SHP77 (cell line): ENCODE measurements at places on chromosomes 2 and 18.

DNA sequence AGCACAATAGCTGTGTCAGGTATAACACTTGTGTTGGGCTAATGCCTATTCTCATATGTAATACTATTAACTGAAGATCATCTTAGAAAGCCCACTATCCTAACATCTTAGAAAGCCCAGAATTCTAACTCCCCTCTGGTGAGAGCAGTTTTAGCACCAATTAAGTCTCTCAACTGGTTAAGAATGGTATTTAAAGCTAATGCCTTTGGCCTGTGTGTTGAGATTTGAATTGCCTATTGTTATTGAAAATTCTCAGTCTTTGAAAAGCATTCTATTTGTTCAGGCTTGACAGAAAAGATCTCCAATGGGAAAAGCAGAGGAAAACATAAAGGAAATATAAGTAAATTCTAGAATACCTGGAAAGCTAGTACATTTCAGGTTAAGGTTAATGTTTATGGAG, 352.5 kb downstream of the ARHGAP15 start:
- DNase-seq = no peak

GRCh38 chr2:86623043-86623493, 597 bp downstream of the RNF103 start:
- DNase-seq = no peak

DNA sequence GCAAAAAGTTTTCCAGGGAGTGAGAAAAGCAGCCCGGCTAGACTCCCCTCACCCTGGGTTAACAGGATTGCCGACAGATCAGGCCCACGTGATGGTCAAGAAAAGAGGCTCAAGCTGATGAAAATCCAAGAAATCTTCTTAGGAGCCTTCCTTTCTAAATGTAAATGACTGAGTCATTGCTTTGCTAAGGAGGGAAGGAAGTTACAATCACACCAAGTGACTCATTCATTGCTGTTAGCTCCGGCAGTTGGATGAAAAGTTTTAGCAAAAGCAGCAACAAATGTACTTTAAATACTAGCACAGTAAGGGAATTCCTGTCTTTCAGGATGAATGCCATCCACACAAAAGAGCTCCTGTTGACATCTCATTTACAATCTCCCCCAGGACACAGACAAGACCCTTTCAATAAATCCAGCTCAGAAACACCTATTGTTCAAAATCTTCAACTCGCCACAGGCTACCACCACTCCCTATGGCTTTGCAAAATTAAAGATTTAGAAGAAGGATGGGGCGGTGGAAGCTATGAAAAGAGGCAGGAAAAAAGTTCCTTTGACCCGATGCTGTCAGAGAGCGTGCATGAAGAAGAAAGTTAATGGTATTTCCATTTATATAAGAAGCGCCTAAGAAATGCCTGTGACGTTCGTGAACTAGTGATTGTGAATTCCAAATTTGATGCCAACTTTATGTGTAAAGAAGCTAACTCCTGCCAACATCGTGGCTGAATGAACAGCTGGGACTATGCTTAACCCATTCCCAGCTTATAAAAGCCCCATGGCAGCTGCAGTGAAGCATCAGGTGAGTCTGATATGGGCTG, 153.7 kb downstream of the TGIF1 start:
- peak; percentile 21 for DNase-seq

- DNase-seq = no peak
These were observed 168.7 kb downstream of the DDX1 start for GRCh38 chr2:15760232-15760910.

DNA sequence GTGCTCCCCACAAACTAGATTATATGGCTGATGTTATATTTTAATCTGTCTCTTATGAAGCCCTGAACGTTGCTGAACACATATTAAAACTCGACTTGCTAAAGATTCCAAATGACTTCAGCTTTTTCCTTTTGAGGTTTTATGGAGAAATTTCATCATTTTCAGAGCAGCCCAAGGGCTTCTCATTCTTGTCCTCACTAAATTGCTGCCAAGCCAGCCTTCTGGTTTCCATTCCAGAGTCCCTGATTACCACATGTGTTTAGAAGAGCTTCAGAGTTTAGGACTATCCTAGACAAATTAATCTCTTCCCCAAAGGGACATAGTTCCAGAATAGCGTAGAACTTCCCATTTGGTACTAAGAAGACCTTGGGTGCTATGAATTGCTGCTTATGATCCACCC, 77.8 kb upstream of the CCDC195 start:
- no peak for DNase-seq

DNA sequence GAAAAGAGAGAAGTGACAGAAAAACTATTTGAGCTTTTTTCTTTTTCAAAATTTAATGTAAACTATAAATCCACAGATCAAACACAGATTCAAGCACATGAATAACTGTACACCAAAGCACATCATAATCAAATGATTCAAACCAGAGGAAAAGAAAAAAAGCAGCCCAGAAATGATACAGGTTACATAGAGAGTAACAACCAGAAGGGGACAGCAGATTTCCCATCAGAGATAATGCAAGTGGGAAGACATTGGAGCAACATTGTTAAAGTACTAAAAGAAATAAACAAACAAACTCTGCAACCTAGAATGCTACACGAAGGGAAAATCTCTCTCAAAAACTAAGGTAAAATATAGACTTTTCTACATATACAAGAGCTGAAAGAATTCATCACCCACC, 34.5 kb downstream of the CMPK2 start:
- DNase-seq = no peak

DNA sequence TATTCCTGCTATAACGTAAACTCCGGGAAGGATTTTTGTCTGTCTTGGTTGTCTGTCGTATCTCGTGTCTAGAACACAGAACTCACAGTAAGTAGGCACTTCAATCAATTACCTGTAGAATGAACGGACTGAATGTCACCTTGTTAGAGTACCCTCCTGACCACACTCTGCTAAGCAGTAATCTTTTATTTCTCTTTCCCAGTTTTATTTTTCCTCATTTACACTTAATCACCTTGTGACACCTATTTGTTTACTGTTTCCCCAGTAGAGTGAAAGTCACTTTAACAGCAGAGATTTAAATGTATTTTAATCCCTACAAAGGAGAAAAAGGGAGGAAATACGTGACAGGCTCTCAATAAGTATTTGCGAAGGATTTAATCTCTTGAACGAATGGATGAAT, 514 bp upstream of the EPB41L5 start:
- no peak for DNase-seq

DNA sequence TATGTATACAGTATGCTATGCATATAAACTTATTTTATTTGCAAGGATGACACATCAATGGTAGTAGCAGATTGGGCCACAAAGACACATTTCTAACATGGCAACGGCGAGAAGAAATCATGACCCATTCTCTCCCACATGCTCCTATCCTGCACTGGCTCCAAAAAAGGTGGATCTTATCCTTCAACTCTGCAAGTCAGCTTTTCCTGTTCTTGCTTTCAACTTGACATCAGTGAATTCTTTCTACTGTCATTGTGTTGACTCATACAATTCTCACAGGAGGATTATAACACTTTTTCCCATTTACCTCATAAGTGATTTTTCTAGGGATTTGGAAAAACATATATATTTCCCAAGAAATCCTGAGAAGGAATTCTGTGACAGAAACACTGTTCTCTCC, 53.1 kb downstream of the ACVR1 start:
- no peak for DNase-seq

- no peak for DNase-seq
These were observed 48.0 kb upstream of the RAB1A start for GRCh38 chr2:65177751-65178442.

DNA sequence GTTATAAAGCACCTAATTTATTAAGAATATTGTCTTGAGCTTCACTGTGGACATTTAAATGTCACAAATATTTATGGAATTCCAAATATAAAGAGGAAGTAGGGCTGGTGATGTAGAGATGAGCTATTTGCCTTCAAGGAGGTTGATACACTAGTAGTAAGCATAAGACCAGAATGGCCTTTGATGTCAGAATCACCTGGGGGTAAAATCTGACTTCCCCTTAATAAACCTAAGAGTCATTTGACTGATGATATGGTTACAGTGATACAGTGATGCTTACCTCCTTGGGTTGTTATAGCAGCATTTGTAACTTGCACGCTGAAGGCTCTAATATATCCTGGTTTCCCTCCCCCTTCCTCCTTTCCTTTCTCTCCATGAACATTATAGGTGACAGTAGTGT, 143.7 kb downstream of the CERS6 start:
- no peak for DNase-seq

- no peak for DNase-seq
These were observed 36.2 kb downstream of the KIAA2012 start for GRCh38 chr2:202109139-202109736.

DNA sequence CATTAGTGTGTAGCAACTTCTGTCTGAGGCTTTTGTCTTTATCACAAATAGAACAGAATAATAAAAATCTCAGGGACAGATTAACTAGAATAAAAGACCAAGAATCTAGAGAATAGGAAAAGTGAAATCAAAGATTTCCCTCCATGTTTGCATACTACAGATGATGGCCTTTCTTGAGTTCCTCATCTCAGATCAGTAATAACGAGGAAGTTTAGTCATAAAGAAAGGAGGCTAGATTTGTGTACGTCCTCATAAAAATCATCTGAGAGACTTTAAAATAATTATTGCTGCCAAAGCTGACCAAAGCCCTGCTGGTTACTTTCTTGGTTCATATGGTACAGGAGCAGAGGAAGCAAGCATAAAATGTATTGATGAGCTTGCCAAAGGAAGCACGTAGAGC, 117.3 kb downstream of the MIB1 start:
- DNase-seq = no peak

GRCh38 chr2:18209934-18210639, 331.6 kb downstream of the KCNS3 start:
- peak; percentile 54 for DNase-seq

DNA sequence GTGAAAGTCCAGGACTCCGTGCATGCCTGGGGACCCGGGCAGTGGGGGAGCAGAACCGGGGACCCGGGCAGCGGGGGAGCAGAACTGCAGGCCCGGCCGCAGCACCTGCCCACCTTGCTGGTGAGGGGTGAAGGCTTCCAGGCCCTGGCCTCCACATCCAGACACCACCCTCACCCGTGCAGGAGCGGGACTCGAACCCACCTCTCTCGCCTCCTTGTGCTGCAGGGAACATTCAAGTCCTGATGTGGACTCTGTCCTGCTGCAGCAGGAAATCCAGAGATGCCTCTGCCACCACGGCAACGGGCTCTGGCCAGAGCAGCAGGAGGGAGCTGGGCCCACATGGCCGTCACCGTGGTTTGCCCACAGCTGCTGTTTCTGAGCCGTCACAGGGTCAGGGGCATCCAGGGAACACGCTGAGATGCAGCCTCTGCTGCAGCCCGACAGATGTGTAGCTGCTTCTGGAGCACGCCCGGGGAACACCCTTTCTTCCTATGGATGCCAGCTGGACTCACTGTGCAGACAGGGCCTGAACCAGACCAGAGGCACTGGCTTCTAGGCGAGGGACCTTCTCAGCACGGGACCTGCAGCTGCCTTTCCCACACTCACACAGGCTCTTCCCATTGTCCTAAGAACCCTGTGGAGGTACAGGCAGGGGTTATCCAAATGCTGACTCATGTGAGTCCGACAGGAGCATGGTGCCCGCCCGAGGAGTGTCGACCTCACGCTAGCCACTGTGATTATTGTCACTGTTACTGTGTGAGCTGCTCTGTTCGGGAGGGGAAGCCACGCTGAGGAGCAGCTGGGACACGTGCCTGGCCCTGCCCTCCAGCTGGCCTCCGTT, 89.2 kb upstream of the CTDP1 start:
- no peak for DNase-seq

DNA sequence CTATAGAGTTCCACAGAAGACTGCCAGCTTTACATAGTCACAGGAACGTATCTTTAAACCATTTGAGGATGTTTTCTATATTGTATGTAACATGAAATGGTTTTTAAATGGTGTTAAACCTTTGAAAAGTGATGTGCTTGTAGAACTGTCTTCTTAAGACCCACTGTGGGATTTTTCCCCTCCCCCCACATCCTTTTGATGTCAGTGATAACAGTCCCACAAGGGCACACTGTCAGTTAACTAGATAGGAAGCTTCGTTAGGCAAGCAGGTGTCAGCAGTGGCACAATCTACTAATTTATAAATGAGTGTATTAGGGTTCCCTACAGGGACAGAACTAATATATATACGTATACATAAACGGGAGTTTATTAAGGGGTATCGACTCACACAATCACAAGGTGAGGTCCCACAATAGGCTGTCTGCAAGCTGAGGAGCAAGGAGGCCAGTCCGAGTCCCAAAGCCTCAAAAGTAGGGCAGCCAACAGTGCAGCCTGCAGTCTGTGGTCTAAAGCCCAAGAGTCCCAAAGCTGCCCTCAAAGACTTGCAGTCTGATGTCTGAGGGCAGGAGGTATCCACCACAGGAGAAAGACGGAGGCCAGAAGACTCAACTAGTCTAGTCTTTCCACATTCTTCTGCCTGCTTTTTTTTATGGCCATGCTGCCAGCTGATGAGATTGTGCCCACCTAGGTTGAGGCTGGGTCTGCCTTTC, 23.8 kb upstream of the HNRNPLL start:
- DNase-seq = no peak

DNA sequence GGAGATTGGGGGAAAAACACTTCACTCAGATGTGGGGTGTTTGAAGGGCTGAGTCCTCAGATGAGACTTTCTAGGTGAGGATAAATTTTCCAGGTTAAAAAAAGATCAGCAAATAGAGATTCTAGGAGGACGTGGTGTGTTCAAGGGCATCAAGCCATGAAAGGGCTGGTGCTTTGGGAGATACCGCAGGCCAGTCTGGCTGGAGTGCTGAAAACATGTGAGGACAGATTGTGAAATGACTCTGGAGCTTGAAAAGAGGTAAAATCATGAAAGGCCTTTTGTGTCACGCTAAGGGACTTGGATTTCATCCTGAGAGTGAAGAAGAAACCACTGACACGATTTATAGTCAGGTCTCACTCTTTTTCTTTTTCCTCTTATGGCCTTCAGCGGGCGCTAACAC, 320.5 kb downstream of the DPP10 start:
- no peak for DNase-seq

DNA sequence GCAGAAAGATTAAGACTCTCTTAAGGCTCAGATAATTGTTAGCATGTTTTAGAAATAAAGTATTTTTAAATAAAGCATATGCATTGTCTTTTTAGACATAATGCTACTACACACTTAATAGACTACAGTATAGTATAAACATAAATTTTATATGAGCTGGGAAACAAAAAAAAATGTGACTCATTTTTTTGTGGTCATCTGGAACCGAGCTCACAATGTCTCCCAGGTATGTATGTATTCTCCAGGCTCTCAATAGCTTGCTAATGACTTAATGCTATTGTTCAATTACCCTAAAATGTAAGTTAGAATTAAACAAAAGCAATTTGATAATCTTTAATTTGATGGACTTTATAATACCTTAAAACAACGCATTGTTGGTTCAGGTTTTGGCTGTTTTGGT, 167.2 kb downstream of the NUP35 start:
- DNase-seq = no peak
